Activated T-cell treated with anti-CD3 and anti-CD28 coated beads, Interleukin-2, amount 50 U/mL, for 72 hours (primary cell): ENCODE measurements at places on chromosomes 1 and 21.

- H3K36me3 ChIP-seq: peaks cover 15% of the 10 kb centered on the region
- H3K4me1 ChIP-seq: peaks cover 81% of the 10 kb centered on the region
- H3K4me3 ChIP-seq: peak overlapping the region; percentile 98
- H3K27ac ChIP-seq: peak overlapping the region; percentile 96
- H3K27me3 ChIP-seq: no peaks in the 10 kb centered on the region
- DNase-seq: no peak
Observed at GRCh38 chr1:25243907-25244306, 3.3 kb downstream of the RSRP1 start.

GRCh38 chr1:151924691-151925587 lies 15.6 kb upstream of the THEM4 start:
- H3K36me3 ChIP-seq: no peaks in the 10 kb centered on the region
- H3K27me3 ChIP-seq: no peaks in the 10 kb centered on the region
- H3K27ac ChIP-seq: peak overlapping the region; percentile 55
- peaks cover 20% of the 10 kb centered on the region for H3K4me1 ChIP-seq
- H3K4me3 ChIP-seq: peak overlapping the region; percentile 28

DNA sequence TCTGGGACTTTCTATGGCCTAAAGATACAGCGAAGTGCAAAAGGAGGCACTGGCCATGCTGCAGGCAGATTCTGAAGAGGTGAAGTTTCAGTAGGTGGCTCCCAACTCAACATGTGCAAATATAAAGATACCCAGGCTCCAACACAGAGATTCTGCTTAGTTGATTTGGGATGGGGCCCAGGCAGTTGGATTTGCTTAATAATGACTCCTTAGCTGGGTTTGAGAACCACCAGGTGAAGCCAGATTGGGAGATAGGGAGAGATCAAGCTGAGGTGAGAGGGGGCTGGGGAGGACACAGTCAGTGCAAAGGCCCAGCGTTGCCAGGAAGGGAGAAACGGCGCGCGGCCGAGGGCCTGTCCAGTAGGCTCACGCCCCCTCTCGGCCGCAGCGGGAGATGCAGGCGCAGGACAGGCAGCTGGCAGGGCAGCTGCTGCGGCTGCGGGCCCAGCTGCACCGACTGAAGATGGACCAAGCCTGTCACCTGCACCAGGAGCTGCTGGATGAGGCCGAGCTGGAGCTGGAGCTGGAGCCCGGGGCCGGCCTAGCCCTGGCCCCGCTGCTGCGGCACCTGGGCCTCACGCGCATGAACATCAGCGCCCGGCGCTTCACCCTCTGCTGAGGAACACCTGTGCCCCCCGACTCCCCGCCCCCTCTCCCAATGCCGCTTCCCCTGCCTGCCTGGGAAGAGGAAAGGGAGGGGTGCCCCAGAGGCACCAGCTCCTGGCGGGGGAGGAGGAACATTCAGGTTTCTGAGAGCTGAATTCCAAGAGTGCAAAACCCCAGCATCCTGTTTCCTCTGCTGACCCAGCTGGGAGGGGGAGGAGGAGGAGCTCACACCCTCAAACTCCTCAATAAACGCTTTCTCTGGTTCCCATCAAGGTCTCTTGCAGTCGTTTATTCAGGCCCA lies 1.2 kb downstream of the FAM167B start:
- H3K36me3 ChIP-seq: peaks cover 11% of the 10 kb centered on the region
- peak overlapping the region; percentile 91 for H3K4me3 ChIP-seq
- peaks cover 67% of the 10 kb centered on the region for H3K4me1 ChIP-seq
- peak overlapping the region; percentile 72 for H3K27ac ChIP-seq
- DNase-seq: peak; percentile 93

DNA sequence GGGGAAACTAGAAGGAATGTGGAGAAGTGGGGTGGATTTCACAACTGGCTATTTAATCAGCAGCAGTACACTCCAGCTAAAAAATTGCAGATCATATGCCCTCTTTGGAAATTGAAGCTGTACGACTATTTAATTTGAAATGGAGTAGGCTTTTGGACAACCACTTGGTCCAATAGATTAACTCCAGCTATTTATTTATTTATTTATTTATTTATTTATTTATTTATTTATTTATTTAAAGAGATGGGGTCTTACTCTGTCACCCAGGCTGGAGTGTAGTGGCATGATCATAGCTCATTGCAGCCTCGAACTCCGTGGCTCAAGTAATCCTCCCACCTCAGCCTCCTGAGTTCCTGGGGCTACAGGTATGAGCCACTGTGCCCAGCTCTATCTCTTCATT lies 312.3 kb downstream of the KCNH1 start:
- H3K4me1 ChIP-seq: no peaks in the 10 kb centered on the region
- no peak overlapping the region for H3K4me3 ChIP-seq
- H3K27me3 ChIP-seq: peaks cover 14% of the 10 kb centered on the region

DNA sequence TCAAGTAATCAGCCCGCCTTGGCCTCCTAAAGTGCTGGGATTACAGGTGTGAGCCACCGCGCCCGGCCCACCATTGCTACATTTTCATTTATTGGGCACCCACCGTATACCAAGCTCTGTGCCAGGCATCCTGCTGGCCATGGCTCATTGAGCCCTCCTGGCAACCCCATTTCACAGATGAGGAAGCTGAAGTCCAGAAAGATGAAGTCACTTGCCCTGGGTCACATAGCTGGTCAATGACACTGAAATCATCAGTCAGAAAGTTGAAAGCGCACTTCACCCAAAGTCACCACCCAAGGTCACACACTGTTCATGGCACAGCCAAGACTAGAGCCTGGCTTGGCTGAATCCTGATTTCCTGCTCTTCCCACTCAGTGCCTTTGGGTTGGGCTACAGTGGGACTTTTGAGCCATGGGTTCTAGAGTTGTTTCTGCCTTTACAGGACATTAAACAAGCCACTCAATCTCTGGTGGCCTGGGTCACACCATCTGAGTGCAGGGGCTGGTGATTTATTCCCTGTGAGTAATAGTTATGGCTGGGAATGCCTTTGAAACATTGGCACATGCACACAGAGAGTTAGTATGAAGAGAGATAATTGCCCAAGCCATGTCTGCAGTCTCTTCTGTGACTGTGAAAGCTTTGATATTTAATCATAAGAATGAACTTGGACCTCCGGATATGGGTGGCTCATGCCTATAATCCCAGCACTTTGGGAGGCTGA lies 16.0 kb upstream of the ARHGEF10L start:
- no peak overlapping the region for H3K4me3 ChIP-seq
- no peaks in the 10 kb centered on the region for H3K36me3 ChIP-seq
- no peak overlapping the region for H3K27ac ChIP-seq
